ENCODE measurements at places on chromosomes 5 and 9.

DNA sequence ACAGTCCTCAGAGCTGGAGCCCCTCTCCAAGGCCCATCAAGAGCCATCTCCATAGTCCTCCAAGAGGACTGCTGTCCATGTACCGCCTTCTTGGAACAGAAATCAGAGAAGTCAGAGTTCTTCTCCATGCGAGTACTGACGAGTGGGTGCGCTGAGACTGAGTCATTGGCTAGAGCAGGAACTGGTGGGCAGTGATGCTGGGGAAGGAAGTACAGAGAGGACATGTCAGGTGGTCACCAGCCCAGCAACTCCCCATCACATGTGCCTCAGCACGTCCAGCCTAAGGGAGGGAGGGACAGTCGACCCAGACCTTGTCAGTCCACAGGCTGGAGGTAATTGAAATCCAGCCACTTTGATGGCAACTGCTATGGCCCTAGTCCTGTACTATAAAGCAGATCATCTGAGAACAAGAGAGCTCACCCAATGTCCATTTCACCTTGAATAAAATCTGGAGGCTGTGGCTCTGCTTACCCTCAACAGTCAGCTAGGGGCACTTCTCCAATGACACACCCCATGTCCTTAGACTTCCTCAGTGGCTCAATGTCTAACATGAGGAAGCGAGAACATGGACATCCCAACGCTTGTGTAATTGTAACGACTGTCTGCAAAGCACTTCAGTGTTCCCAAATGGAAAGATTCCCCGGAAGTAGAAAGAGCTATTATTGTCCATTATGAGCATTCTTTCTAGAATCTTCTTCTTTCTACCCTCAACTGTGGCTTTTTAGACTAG lies 15.0 kb upstream of the FBP1 start:
- no peak for DNase-seq

DNA sequence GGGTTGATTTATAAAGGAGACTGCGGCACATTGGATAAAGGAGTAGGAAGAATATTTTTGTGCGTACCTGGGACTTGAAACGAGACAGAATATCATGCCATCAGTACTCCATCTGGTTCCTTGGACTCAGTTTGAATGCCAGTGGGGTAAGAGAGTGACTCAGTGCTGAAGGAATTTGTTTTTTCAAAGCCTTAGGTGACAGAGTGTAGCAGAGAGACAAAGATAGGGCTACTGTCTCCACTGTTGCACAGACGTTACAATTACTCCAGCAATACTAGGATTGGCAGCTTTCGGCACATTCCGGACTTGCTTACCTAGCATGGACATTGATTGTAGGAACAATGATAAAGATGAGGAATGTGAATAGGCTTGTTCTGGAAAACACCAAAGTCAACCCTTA lies 250.7 kb downstream of the KCTD16 start:
- no peak for DNase-seq

GRCh38 chr5:153613144-153613543 lies 122.7 kb downstream of the GRIA1 start:
- DNase-seq: no peak

DNA sequence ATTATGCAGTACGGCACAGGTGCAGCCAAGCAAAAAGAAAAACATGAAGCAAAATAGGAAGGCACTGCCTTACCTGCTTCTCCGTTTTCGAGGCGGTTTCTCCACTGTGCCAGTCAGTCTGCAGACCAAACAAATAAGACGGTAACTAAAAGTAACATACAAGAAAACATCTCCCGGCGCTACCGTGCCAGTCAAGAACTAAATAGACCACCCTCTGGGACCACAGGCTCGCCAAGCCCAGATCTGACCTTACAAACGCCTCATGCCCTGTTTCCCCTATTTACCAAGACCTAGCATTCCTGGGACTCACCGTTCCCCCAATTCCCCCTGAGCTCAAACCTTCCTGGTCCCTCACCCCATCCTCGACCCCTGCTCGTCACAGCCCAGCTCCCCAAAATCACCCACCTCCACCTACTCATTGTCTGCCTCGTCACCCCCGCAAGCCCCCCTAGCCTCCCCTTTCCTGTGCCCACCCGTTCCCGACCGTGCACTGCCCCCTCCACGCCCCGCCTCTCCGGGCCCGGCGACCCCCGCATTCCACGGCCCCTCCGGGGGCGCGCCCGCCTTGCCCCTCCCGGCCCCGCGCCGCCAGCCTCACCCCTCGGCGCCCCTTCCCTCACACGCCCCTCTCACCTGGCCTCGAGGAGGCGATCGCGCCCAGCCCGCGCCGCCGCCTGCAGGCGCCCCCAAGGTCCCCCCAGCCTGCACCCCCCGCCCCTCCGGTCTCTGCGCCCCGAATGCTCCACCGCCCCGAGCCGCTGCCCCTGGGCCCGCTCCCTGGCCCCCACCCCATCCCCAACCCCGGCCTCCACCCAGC lies 560 bp downstream of the SCAI start:
- no peak for DNase-seq

DNA sequence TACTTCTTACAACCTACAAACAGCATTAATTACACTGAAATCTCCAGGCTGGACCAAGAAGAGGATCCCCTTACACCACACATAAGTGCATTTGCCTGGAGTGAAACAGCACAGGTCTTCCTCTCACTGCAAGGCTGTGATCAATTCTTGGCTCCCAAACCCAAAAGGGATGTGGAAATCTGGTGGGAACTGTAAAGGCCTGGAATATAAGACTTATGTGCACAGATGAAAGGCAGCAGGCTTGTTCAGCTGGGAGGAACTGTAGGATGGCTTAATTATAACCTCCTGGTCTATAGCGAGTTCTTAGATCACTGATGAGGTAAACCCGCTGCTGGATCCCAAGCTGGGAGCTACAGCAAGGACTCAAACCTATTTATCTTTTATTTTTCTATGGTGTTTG lies 182.9 kb upstream of the TNC start:
- no peak for DNase-seq

DNA sequence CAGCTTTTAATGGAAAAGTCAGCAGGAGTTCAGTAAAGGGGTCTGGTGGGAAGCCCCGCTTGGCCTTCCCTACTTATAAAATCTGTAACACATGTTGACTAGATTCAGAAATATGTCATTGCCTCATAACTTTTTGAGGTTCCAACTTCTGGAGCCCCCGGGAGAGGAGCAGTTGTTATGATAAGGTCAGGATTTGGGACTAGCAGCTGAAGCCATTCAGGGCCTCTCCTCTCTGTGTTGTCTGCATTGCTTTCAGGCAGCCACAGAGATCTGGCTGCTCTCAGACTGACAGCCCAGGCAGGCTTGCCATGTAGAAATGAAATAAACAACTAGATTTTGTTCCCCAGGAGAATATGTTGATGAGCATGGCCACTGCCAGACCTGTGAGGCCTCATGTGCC lies 167.1 kb downstream of the RFK start:
- no peak for DNase-seq

GRCh38 chr9:37575921-37576721 lies at the start of gene FBXO10:
Gene FBXO10, minus strand, starts transcription at chr9:37576380. Its CDS starts 34,612 bp downstream, at chr9:37541768.
- peak; percentile 11 for DNase-seq

GRCh38 chr9:137074657-137075274 lies 2.6 kb upstream of the UAP1L1 start:
- DNase-seq: no peak

DNA sequence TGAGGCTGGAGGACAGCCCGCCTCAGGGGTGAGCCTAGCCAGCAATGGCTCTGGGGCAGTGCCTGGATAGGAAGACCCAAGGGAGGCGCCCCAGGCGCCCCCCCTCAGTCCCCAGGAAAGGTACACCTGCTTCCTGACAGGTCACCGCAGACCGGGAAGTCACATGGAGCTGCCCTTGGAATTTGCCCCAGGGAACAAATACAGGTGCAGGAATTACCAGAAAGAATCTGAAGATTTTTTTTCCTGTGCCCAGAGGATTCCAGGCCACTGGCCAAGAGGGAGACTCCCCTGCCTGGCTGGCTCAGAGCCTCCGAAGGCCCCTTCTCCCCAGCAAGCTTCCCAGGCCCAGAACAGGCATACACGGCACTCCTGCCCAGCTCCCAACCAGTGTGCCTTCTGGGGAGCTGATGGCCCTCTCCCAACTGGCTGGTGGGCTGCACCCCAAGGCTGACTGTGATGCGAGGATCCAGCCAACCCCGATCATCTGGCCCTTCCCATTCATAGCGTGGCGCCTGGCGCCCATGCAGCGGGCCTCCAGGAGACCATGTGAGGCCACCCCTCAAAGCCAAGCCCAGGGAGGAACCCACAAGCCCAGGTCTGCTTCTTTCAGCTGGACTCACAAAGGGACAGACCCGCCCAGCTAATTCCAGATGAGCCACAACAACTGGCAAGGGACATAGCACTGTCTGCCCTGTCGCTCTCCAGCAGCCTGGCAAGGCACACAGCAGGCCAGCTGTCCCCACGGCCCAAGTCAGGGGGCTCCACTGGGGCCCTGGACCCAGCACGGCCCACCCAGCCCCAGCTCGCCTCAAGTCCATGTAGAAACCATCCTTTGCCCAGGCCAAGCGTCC lies 2.3 kb downstream of the TPRN start:
- DNase-seq: no peak

GRCh38 chr5:153632748-153633290 lies 142.3 kb downstream of the GRIA1 start:
- DNase-seq: no peak

DNA sequence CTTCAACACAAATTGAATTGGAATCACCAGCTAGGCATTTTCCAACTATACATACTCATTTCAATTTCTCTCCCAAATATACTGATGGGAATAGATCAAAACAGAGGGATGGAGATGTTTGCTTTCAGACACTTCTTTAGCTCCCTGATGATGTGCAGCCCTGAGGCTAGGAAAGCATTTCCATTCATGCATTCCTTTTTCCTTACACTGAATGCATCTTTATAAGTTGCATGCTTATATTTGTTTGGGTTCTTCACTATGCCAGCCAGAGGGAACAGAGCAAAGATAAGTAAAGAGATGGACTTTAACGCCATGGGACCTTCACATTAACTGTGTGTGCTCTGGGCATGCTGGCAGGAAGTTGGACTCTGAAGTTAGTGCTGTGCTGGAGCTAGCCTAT lies 696.5 kb upstream of the CDH9 start:
- no peak for DNase-seq

- DNase-seq: no peak
Measured at GRCh38 chr9:134937566-134938345, 20.0 kb upstream of the FCN1 start.

DNA sequence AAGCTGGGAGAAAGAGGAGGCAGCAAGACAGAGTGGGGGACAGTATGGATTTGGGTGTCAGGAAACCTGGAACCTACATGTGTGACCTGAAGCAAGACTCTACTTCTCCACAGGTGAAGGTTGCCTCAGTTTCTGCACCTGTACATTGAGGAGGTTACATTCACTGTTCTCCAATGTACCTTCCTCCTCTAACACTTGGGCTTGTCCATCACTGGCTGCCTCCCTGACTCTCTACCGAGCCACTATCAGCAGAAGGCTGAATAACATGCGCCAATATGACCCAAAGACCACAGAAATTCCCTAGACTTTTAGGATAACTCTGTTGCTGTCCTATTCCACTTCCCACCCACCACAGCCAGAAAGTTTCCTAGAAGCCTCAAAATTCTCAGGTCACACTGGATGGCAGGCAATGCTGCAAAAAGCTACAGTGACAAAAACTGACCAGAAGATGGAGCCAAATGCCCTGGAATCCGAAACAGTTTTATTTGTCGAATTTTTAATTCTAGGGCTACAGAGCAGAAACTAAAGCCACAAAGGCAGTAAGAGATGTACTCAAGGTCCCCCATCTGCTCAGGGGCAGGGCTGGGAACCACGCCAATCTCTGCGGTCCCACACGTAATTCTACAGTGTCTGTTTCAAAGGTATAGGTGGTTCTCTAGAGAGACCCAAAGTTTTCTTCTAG lies 64.4 kb downstream of the FAM114A2 start:
- DNase-seq: no peak

- no peak for DNase-seq
Measured at GRCh38 chr9:120331913-120332312, 248.1 kb downstream of the CDK5RAP2 start.

- DNase-seq: no peak
Measured at GRCh38 chr9:129835860-129836223, 584 bp downstream of the USP20 start.

- no peak for DNase-seq
Measured at GRCh38 chr9:130938184-130938651, 829 bp downstream of the FIBCD1 start.

DNA sequence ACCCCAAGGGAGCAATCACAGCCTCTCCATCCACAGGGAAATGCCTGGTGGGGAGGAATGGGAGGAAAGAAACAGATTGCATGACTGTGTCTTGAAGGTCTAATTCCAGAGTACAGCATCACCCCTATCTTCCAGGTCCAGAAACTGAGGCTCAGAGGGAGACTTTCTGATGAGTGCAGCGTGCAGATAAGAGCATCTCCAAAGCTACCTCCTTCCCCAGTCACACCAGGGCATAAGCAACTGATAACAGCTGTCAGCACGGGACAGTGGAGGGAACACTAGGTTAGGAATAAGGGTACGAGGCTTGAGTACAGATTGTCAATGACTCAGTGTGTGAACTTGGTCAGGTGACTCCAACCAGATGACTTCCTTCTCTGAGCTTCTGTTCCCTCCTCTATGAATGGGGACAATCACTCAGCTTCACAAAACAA lies 126.9 kb downstream of the KCNIP1 start:
- no peak for DNase-seq

- DNase-seq: peak; percentile 73
Measured at GRCh38 chr5:134100283-134101091, 14.0 kb upstream of the TCF7 start.

GRCh38 chr9:78923966-78924659 lies 627.2 kb downstream of the PSAT1 start:
- no peak for DNase-seq

- DNase-seq: no peak
Measured at GRCh38 chr9:126025991-126026390, 278.8 kb downstream of the PBX3 start.

GRCh38 chr9:31078175-31078574 lies 1306.3 kb upstream of the ACO1 start:
- no peak for DNase-seq

DNA sequence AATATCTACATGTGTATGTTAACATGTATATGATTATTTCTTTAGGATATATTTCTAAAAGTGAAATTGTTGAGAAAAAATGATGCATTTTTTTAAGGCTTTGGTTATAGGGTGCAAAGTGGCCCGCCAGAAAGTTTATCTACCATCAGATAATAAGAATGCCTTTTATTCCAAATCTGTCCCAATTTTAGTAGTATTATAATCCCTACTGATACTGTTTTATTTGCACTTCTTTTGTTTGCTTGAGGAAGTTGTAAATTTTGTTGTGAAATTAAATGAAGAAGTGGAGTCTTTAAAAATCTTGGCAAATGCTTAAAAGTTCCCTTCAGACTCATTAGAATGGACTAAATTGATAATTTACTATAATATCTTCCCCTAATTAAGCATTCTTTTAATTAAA lies 73.0 kb downstream of the NIPBL start:
- no peak for DNase-seq

- DNase-seq: no peak
Measured at GRCh38 chr9:137070906-137071275, 534 bp upstream of the SAPCD2 start.

Data from activated CD4-positive, alpha-beta T cell treated with anti-CD3 and anti-CD28 coated beads for 1 hour (primary cell).